Right atrium auricular region (tissue), 2 donors: ENCODE measurements at places on chromosomes 7 and 10. TPM values are rescaled to one million over a fixed set of nuclear protein-coding genes. Genes with fewer than 3 reads are reported as not detected.

Gene LIPM
- total RNA-seq, result 0.83 TPM

GRCh38 chr10:69757553-69758309 is 44.0 kb upstream of the COL13A1 start:
- DNase-seq, result no peak

GRCh38 chr10:97981816-97982215 is 48.6 kb downstream of the CRTAC1 start:
- no peak for DNase-seq

Gene EGR2
- 2.1 TPM for total RNA-seq

GRCh38 chr10:88802523-88803285 is at the start of gene LIPM:
Gene LIPM, plus strand, starts transcription at chr10:88802730. Its CDS starts 167 bp downstream, at chr10:88802897.
- no peak for DNase-seq

DNA sequence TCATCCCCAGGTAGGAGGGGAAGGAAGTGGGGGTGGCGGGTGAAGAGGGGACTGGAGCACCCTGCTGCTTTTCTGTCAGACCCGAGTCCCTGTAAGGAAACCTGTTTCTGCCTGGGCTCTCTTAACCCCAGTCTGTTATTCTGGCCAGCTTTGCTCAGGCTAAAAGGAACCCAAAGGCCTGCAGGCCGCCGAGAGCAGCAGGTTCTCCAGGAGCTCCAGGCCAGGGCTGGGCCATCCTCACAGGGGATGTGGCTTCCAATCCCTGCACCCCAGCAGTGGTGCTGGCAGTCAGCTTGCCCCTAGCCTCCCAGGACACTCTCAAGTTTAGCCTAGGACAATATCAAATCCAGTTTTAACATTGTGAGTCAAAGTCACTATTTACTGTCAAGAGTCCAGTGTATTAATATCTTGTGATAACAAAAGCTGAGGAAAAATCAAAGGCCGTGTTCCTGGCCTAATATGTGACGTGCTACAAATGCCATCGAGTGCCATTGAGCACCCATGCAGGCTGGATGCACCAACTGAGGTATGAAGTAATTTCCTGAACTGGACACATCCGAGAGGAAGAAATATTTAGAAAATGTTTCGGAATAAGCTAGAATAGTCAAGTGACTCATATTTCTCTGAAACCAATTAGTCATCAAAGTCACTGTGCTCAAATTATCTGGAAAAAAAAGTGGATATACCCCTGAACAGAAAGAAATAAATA is 7.0 kb downstream of the PKD1L1 start:
- DNase-seq, result peak; percentile 80

DNA sequence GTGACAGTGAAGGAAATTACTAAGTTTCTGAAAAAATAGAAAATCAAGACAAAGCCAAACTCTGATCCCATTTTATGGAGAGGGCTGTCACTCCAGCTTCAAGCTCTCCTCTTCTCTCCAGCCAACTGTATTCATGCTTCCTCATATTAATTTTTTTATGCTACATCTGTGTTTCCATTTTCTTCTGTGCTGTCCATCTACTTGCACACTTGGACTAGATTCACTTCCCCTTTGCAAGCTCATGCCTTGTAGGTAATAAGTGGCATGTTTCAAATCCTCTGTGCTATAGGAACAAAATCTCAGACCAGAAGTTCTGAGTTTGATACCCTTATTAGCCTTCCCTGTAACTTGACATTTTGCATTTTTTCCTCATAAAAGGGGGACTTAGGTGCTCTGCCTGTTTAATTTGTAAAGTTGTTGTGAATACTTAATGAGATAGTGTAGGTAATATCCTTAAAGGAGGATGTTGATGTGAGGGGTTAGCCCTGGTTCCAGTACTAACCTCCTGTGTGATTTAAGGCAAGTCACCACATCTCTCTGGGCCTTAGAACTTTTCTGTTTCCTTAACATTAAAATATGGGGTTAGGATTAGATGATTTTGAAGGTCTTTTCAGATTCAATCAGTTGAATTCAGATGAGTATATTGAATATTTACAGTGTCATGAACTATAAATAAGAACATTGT is 358.8 kb downstream of the BBS9 start:
- no peak for DNase-seq

GRCh38 chr7:111047595-111047994 is 43.3 kb upstream of the LRRN3 start:
- DNase-seq, result no peak

- DNase-seq, result no peak
Observed at GRCh38 chr7:136969761-136970160, 101.3 kb downstream of the CHRM2 start.

GRCh38 chr7:2798669-2799068 is 45.4 kb downstream of the GNA12 start:
- DNase-seq, result no peak

- no peak for DNase-seq
Observed at GRCh38 chr10:44379907-44380306, 5.0 kb downstream of the CXCL12 start.

DNA sequence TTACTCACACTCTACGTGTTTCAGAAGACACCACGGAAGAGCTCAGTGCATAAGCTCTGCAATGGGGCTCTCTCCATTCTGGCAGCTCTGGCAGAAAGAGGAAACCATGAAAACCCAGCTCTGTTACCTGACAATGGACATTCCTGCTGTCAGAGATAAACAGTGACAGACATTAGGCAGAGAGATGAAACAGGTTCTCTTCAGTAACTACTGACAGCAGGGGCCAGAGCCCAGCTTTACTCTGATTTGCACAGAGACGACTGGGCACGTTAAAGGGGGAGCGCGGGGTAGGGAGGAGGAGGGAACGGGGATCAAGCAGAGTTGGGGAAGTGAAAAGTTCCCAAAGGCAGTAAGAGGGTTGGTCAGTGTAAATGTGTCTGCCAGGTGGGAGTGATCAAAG is 206.1 kb downstream of the RAMP3 start:
- no peak for DNase-seq

DNA sequence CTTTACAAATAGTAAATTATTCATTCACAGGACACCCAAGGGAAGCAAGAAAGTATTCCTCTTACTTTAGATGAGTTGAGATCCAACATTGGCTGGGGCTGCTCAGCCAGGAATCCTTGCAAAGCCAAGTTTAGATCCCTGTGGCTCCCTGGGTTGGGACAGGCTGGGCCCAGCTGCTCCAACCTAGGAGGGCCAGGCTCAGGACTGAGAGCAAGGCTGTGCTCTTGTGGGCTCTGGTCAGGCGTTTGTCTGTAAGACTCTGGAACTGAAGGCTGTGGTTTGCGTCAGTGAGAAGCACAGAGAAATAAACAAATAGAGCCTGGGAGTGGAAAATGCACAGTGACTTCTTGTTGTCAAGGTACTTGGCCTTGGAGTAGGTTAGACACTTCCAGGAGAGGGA is 53.2 kb upstream of the TMEM273 start:
- no peak for DNase-seq

DNA sequence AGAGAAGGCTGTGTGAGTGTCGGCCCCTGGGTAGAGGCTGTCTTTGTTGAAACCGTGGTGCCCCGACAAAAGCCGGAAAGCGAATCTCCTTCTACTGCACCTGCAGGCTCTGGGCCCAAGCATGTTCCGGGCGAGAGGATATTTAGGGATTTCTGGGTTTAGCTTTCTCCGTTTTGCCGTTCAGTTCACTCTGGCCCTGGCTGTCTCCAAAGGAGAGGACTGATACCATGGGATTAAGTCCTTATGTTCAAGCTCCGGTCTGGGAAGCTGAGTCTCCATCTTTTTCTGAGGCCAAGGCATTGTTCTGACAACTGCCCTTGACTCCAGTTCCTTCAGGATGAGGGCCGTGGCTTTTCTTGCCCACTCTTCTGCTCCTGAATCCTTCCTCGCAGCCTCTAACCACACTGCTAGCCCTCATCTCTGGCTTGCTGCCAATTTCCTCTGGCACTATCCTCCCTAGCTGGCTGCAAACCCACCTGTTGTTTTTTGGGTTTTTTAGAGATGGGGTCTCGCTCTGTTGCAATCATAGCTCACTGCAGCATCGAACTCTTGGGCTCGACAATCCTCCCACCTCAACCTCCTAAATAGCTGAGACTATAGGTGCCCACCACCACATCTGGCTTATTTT is 206.8 kb downstream of the SKIDA1 start:
- no peak for DNase-seq

Gene RASSF4
- 43.4 TPM for total RNA-seq

- no peak for DNase-seq
Observed at GRCh38 chr7:128687131-128687530, 15.0 kb downstream of the GARIN1A start.

Gene NUDT13
- 1.5 TPM for total RNA-seq

GRCh38 chr7:27248911-27249723 is 6.5 kb downstream of the EVX1 start:
- DNase-seq, result no peak

GRCh38 chr7:27920281-27920946 is 180.5 kb downstream of the TAX1BP1 start:
- DNase-seq, result no peak

GRCh38 chr7:77839919-77840318 is 41.3 kb downstream of the PHTF2 start:
- no peak for DNase-seq

DNA sequence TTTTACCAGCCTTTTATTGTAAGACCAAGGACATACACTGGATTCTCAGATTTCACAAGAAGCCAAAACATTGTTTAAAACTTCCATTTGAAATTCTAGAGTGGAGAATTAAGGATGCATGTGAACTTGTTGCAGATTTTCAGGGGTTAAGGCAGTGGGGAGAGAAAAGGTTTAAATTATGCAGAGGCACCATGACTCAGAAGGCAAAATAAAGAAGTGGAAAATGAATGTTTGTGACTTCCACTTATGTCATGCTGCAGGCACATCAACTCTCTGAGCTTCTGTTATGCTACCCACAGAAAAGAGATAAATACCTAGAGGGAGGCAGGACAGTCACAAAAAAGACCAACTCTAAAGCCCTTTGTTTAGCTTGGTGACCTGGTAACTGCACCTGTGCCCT is 84.4 kb upstream of the BET1 start:
- DNase-seq, result no peak

- DNase-seq, result no peak
Observed at GRCh38 chr10:119976421-119976820, 83.9 kb downstream of the SEC23IP start.

DNA sequence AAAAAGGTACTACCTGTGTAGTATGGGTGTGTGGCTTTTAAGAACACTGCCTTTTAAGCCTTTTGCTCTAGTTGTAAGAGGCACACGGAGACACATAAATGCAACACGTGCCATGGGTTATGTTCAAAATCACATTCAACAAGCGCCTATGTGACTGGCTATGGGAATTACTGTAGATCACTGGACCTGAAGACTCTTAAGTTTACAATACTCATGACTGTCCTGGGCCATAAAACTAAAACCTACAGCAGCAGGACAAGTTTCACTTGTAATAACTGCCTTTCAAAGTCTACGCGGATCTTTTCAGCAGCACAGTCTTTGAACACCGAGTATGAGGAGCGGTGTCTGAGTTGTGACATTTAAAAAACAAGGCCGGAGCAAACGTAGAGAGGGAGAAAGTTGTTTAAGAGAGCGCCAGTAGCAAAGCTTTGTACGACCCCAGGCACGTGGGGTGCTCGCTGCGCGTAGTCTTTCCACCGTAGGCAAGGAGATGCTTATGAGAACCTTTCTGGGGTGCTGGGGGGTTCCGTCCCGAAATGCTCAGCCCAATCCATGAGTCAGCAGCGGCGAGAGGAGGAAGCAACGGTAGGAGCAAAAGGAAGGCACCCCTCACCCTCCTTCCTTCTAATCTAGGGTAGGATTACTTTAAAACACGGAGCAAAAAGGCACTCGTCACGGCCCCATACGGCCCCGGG is 662 bp downstream of the DNAJC2 start:
- DNase-seq, result no peak

DNA sequence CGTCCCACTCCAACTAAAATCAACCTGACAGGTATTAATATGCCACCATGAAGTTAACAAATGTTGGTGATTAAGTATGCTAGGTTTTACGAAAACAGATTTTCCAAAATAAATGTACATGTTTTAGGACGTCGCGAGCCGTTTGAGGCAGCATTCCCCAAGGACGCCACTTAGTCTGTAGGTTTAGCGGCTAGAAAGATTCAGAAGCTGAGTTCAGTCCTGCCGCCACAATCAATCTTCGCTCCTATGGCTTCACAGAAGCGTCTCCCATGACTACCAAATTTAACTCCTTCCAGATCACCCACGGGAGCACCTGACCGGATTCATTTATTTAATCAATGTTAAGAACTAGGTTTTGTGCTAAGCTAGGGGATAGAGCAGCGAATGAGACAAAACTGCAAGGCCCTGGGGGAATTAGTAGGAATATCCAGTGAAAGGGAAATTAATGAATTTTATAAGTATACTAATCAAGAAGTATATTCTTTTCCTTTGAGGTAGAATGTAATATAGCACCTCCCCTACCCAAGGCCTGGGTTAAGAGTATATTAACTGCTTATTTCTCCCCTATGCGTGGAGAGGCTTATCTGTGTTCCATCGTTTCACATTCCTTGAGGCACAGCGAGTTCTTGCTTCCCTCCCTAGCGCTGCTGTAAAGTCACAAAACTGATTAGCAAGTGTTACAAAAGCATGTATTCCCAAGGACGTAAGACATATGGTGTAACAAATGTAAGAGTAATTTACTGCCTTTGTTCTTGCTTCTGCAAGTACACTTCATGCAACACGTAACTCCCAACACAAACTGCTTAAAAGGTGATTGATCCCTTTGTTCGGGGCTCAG is 994 bp upstream of the CYP51A1 start:
- no peak for DNase-seq

GRCh38 chr10:130179640-130180039 is 43.4 kb downstream of the GLRX3 start:
- DNase-seq, result no peak
